ENCODE measurements at places on chromosomes 2 and 18. TPM values are rescaled to one million over a fixed set of nuclear protein-coding genes. Genes with fewer than 3 reads are reported as not detected.
A peak's percentile ranks its signal among the peaks of the same experiment; 100 is the strongest.

- no peak for DNase-seq
Observed at GRCh38 chr2:28801726-28802125, 8.9 kb upstream of the SPDYA start.

DNA sequence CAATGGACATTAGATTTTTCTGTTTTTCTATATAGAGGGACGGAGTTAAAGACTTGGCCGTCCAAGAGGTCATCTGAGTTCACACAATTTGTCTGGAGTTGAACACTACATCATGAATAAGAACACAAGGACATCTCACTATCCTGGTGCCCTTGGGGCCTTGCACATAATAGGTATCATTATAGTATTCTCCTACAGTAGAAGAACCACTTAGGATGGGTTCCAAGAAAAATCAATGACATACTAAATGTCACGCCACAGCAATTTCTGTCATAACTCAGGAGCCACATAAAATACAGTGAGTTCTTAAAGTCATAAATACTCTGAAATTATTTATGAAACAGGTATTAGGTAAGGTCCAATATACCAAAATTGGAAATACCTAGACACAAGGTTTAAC is 154.4 kb downstream of the NCKAP5 start:
- no peak for DNase-seq

- no peak for DNase-seq
Observed at GRCh38 chr2:220246386-220246785, 619.0 kb downstream of the SLC4A3 start.

DNA sequence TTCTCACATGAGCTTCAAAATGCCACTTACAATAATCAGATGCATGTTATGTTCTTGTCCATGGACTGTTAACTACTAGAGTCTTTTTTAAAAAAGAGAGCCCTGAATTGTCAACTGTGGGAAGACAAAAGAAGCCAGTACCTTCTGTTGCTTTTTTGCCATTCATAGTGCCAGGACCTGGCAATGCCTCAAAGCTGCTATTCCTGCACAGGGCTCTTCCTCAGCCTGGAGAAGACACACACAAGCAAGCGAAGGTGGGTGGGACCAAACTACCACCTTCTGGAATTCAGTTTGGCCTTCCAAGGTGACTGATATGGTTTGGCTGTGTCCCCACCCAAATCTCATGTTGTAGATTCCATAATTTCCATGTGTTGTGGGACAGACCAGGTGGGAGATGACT is 160.6 kb downstream of the AFF3 start:
- no peak for DNase-seq

DNA sequence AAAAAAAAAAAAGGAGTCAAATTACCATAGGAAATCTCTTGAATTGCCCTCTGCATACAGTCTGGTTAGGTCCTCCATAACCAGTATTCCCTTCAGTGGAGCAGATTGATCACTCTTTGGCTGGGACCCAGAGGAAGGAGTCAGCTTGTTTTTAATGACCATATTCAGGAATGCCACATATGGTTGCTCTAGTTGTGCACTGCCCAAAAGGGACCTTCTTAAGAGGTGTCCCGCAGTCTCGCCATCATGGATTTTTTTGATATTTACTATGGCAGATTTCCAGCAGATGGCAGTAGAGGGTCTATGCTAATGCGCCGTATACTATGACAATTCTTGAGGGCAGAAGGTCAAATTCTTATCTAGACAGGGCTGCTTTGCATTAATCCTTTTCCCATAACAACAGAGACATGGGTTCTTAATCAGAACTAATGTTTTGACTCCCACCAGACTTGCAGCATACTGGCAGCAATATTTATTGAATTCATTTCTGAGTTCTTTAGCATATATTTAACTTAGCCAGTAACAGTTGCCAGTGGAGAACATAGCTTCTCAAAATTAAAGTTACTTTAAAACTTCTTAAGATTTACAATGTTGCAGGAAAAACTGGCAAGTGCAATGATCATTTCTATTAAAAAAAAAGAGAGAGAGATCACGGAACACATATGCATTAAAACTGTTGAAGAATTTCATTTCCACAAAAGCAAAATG is 31.8 kb upstream of the INPP4A start:
- DNase-seq: peak; percentile 76

The SGPP2 gene
- 1.3 TPM for total RNA-seq

DNA sequence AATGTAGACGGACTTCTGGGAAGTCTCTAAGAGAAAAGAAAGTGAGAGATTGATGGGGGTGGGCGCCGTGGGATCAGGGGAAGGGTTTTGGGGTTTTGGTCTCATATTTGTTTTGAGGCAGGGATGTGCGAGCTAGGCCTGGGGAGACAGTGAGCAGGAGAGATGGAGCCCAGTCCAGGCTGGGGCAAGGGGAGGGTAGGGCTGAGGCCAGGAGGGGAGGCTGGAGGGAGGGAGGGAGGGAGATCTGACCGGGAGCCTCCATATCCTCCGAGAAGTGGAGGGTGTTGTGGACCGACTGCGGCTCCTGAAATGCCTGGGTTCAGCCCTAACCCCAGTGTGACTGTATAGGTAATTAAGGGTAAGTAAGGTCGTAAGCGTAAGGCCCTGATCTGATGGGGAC is 72.8 kb upstream of the ODC1 start:
- no peak for DNase-seq

GRCh38 chr2:160362541-160362940 is 131.1 kb downstream of the RBMS1 start:
- no peak for DNase-seq

- no peak for DNase-seq
Observed at GRCh38 chr2:8225798-8226197, 456.1 kb upstream of the ID2 start.

The ZFAND2B gene
- 66.5 TPM for total RNA-seq

DNA sequence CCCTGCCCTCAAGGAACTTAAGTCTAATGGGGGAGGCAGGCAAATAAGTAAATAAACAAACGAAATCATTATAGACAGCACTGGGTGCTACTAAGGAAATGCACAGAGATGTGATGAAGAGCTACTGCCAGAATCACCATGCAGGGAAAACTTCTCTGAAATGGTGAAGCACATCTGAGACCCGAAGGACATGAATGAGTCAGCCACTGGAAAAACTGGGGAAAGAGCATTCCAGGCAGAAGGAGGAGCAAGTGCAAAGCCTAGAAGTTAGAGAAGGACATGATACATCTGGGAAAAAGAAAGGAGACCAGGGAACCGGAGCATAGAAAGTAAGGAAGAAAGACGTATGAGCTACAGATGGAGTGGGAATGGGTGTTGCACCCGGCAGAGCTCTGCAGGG is 56.8 kb downstream of the TGFA start:
- no peak for DNase-seq

GRCh38 chr2:222871291-222871690 is 10.5 kb downstream of the ACSL3 start:
- no peak for DNase-seq

DNA sequence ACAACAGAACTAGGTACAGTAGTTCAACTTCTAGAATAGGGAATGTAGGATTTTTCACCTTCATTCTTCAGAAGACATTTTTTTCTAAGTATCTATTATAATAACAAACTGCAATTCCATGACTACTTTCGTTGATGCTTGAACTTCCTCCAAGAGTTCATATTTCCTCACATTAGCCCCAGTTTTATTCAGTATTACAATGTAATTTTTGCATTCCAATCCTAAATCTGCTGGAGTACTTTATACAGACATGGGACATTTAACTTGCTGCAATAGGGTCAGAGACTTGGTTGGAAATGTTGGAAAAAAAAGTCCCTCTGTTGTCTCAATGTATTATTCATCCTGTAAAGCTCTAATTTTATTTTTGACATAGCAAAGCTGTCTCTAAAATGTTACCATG is 19.6 kb upstream of the FTCDNL1 start:
- DNase-seq: no peak

The ZSWIM2 gene
- not detected for total RNA-seq

The CMPK2 gene
- total RNA-seq: 13.6 TPM

DNA sequence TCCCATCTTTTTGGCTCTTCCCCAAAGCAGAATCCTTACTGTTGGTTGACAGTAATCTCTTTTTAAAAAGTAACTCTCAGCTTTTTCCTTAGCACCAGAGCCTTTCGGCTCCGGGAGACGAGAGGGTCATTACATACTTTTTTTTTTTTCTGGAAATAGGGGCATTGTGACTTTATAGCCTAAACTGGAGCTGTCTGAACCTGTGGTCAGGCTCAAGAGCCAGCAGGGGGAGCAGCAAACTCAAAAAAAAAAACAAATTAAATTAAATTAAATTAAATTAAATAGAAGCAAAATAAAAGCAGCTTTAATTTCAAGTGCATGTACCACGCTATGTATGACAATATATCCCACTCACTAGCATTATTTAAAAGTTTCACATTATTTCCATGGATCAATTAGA is 156.6 kb downstream of the DTNA start:
- no peak for DNase-seq

The UPP2 gene
- not detected for total RNA-seq

DNA sequence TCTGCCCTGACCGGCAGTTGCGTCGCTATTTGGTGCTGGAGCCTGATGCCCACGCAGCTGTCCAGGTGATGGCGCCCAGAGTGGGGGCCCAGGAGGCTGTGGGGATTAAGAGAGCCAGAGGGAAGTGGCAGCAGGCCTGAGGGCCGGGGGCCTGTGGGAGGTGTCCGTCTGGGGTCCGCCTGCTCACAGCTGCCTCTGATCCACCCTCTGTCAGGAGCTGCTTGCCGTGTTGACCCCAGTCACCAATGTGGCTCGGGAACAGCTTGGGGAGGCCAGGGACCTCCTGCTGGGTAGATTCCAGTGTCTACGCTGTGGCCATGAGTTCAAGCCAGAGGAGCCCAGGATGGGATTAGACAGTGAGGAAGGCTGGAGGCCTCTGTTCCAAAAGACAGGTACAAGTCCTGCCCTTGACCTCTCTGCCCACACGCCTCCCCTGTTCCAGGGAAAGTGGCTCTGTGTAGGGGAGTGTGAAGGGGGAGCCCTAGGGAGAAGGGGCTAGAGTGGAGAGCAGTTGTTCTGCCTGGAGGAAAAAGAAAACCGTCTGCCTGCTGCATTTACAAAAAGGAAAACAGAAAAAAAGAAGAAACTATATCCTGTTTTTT is 11.6 kb downstream of the STK11IP start:
- no peak for DNase-seq

DNA sequence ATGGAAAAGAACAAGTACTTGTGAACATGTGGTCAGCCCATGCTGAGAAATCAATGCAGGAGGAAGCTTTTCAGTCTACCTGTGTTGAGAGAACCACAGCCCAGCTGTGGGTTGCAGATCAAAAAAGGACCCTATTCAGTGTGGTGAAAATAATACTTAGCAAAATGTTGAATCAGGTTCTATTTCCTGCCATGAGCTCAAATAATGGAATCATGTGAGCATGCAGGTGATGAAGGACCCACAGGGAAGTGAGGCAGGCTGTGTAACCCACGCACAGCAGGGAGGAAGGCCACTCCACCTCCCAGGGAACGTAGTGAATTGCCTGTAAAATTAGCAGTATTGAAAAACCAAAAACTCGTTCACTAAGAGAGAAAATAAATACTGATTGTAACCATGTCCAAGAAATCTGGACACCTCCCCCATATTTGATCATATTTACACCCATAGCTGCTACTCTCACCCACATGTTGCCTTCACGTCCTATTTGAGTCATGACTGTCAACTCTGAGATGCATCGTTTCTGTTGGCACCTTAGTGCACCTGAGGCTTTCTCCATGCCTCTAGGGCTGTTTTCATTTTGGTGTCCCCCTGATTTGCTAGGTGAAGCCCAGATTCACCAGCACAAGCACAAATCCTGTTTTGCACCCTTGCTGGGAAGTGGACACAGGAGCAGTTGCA is 20.5 kb upstream of the BCL2L11 start:
- DNase-seq: no peak

DNA sequence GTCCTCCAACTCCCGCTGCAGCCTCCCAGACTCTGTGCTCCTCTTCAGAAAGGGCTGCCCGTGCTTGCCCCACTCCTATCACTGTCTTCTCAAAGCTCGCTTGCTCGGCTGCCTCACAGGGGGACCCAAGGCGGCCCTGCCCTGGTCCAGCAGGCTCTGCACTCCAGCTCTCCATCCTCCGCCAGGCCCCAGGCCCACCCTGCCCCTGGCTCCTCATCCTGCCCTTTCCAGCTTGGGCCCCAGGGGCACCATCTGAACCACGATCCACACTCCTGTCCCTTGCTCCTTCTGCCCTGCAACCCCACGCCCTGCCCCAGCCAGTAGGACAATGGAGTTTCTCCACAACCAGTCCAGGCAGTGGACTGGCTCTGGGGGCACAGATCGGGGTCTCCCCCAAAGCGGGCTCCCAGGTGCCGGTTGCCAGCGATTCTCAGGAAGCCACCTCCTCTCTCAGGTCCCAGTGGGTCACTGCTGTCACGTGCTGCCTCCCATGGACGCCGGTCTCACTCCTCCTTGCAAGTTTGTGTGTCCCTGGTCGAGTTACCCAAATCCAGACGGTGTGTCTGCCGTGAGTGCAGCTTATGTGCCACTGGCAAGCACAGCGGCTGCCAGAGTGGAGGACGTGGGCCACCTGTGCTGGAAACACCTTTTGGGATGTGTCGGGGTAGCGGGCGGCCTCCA is 238.5 kb downstream of the HDAC4 start:
- peak; percentile 44 for DNase-seq

- no peak for DNase-seq
Observed at GRCh38 chr18:12840382-12840781, 43.7 kb downstream of the PTPN2 start.

The CNDP1 gene
- total RNA-seq: not detected

GRCh38 chr18:2083691-2084090 is 487.6 kb downstream of the METTL4 start:
- DNase-seq: no peak

GRCh38 chr18:47150824-47151366 is 595 bp upstream of the HDHD2 start:
- peak; percentile 22 for DNase-seq

DNA sequence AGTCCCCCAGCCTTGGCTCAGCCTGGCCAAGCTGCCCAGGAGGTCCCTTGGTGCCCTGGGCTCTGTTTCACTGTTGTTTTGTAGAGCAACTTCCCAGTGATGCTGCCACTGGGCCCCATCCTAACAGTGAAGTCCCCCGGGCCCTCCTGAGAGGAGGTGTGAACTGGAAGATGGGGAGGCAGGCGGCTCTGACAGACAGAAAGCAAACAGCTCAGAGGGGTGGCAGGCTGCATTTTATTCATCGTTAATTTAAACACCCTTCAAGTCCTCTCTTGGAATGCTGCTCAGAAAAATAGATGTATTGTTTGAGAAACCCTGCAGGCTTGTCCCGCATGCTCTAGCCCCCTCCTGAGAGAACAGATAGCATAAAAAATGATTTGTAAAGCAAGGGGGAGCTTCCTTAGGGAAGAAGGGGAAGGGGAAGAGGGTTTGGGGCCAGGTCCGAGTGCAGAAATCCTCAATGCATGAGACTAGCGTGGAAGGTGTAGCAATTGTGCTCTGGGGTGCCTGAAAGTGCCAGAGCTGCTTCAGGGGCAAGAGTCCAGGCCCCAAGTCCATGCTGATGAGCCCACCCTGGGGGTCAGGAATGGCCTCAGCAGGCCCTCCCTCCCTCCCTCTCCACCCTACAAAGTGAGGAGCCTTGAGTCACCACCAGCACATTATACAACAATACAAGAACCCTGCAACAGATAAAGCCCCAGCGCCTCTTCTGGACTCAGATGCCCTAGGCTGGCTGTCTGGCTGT is 113.6 kb downstream of the MSH2 start:
- no peak for DNase-seq

Data from activated naive CD4-positive, alpha-beta T cell treated with anti-CD3 and anti-CD28 coated beads, Interleukin-2, amount 50 U/mL, for 72 hours (primary cell).